ENCODE measurements at places on chromosomes 16 and 17.
A peak's percentile ranks its signal among the peaks of the same experiment; 100 is the strongest.

DNA sequence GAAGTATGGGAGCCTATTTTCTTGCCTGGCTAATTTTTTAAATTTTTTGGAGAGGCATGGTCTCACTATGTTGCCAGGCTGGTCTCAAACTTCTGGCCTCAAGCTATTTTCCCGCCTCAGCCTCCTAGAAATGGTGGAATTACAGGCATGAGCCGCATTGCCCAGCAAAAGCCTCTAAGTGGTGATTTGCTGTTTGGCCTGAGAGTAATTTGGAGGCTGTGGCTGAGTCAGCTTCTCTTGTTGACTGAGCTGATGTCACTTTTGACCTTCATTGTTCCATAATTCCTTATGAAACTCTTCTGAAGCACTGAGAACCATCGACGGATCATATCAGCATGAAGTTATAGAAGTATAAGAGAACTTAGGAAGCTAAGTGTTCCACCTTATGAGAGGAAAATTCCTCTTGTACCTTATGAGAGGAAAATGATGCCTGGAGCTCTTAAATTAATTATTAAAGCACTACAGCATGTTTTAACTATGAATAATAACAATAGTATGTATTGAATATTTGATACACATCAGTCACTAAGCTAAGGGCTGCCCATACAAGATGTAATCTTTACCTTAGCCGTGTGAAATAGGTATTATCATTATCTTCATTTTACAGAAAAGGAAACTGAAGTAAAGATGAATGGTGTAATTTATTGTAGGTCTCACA lies 220.8 kb upstream of the MON1B start:
- no peak for DNase-seq

DNA sequence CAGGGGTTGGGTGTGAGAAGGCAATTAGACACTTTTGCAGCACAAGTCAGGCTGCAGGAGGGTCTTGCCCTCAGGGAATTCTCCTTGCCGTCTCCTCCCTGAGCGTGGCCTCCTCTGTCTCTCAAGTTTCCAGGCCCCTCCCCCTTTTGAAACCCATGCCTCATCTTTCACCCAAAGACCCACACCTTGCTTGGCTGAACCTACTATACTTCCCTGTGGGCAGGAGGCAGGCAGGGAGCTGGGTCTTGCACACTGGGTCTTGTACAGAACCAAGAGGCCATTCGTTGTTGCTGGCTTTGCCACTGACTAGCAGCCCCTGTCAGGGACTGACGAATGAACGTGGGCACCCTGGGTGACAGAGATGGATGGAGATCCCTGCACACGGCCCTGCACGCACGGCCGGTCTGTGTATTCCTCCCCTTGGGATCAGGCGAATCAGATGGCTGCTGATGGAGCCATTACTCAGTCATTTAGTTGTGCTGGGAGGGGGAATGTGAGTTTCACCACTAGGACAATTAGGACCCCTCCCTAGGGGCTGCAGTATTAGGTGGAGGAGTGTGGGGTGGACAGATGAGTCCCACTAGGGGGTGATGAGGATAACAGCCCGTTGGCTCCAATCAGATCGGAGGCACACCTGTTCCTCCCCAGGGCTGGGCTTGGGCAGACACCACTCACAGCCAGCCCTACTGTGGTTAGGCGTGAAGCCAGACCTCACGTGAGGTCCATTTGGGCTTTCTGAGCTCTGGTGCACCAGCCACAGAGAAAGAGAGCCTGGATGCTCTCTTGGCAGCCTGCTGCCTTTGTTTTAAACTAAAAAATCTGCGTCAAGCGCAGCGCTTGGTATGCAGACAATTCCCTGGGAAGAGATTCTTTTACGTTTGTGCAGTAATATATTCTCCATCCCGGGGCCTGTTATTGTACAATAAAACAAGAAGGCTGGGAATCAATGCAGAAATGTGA lies 167.7 kb upstream of the WSCD1 start:
- no peak for DNase-seq

- no peak for DNase-seq
These were observed 526 bp upstream of the MFSD6L start for GRCh38 chr17:8799570-8800212.

- no peak for DNase-seq
These were observed 16.3 kb downstream of the SCN4A start for GRCh38 chr17:63956296-63956920.

GRCh38 chr17:27631411-27631760 lies 398 bp downstream of the LGALS9 start:
- peak; percentile 31 for DNase-seq

- DNase-seq = no peak
These were observed 2.6 kb upstream of the SLC16A3 start for GRCh38 chr17:82226146-82226808.

DNA sequence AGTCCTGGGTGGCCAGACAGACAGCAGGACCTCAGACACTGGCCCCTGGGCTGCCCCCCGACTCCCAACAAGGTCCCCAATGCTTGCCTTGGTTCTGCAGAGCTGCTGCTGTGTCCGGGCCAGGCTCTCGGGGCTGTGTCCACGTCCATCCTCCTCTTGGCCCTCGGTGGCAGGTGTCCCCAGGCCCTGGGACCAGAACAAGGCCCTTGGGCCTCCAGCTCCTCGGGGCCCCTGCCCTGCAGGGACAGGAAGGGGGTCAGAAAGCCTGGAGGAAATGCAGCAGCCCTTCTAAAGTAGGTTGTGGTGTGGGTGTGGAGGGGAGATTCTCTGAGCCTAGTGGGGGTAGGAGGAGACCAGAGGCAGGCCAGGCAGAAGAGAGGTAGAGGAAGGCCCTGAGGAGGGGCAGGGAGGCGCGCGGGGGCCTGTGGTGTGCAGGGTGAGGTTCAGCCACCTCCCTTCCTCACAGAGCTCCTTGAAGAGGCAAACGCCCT lies 2.5 kb upstream of the AXIN1 start:
- DNase-seq = no peak

- peak; percentile 87 for DNase-seq
These were observed 18.5 kb upstream of the NAGLU start for GRCh38 chr17:42517516-42517915.

GRCh38 chr17:33241390-33241789 lies 51.7 kb downstream of the ASIC2 start:
- DNase-seq = peak; percentile 59

GRCh38 chr17:75459590-75460267 lies 3.3 kb downstream of the TMEM94 start:
- no peak for DNase-seq

GRCh38 chr17:50872710-50873424 lies 6.7 kb upstream of the TOB1 start:
- no peak for DNase-seq

GRCh38 chr16:164827-165538 lies 795 bp upstream of the HBM start:
- DNase-seq = no peak

- DNase-seq = no peak
These were observed 393 bp upstream of the PSMB10 start for GRCh38 chr16:67936880-67937605.

DNA sequence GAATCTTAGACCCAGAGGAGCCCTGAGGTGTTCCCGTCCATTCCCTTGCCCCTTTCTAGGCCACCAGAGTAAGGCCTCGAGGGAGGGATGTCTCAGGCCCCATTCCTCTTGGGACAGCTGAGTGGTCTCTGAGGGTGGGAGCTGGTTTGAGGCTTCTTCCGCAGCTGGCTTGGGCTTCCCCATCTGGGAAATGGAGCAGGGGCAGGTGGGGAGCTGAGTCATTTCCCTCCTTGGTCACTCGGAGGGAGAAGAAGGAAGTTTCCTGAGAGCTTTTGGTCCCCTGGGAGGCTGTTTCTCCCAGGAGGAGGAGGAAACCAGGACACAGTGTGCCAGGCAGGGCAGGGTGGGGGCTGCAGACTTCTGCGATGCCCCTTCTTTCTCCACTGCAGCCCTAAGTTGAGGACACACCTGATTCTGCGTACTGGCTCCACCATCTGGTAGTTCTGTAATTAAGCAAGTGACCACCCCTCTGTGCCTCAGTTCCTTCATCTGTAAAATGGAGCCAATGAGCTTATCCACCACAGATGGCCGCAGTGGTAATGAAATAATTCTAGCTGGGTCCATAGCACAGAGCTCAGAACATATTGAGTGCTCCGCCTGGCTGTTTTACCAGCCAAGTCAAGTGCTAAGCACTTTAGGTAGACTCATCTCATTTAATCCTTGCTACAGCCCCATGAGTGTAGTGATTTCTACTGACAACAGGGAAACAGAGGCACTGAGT lies 1.6 kb upstream of the KCNJ12 start:
- peak; percentile 25 for DNase-seq

GRCh38 chr16:69834807-69835466 lies 72.8 kb downstream of the WWP2 start:
- no peak for DNase-seq

DNA sequence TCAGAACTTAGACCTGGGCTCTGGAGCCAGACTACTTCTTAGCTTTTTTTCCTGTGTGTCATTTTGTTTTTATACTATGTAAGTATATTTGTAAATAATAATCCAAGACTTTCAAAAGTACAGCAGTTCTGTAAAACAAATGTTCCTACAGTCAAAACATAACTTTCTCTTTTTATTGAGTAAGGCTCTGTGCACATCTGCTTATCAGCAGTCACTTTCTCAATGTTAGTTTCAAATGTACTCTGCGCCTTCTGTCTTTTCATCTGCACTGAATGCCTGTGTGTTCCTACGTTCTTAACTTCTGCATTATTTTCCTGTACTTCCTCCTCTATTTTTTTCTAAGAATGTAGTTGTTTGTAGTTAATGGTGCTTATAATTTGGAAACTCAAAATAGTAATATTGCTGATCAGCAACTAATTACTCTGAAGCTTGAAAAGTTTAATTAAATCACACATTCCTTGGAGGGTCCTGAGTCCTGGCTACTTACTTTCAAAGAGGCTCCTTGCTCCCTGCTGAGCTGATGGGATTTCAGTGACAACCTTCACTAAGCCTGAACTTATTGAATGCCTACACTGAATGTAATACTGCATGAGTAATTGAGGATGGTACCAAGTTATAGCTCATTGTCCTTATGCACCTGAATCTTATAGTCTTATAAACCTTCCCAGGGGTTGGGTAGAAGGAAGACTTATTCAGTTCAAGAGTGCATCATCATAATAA lies 329.9 kb downstream of the KCNJ2 start:
- DNase-seq = no peak

DNA sequence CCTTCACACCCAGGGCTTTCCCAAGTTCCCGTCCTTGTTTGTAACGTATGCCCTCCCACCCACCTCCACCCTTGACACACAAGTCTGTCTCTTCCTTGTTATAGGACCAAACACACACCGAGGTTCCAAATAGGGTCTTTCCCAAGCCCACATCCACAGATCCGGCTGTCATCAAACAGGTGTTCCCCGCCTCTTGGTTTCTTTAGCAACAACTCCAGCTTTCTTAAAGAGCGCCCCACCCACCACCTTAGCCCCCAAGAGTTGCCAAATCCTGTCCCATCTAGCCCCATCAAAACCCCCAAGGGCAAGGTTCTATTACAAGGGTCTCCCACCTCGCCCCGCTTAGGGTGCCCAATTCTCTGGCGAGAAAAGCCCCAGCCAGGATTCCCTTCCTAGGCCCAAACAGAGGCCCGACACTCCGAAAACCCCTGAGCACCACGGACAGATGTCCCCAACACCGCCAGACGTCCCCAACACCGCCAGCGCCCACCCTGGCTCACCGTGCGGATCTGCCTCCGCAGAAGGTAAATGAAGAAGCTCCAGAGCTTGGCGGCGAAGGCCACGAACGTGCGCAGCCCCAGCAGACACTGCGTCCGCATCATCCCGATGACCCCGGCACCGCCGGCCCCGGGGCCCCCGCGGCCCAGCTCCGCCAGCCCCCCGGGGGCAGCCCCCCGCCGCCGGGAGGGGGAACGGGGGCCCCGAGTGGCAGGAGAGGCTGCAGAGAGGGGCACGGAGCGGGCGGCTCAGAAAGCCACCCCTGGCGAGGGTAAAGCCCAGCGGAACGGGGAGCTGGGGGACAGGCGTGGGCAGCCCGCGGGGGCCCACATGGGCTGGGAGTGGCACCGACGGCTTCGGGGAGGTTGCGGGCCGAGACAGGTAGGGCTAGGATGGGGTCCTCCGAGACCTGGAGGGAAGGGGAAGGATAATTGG lies 573 bp downstream of the CTDNEP1 start:
- peak; percentile 54 for DNase-seq

GRCh38 chr17:76199469-76199868 lies 40.8 kb downstream of the RNF157 start:
- DNase-seq = no peak

- no peak for DNase-seq
These were observed 125.2 kb upstream of the ZFHX3 start for GRCh38 chr16:73172973-73173709.

DNA sequence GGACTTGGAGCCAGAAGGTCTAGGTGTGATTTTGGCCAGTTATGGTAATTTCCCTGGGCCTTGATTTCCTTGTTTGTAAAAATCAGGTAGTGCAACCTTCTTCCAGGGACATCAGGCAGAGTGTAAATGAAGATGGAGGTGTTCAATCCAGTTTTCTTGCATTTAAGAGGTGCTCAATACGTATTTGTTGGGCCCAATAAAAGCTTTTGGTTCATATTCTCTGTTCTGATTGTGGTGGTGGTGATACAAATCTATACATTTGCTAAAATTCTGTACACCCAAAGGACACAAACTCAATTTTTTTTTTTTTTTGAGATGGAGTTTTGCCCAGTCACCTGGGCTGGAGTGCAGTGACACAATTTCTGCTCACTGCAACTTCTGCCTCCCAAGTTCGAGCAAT lies 6.0 kb downstream of the CD79B start:
- no peak for DNase-seq

DNA sequence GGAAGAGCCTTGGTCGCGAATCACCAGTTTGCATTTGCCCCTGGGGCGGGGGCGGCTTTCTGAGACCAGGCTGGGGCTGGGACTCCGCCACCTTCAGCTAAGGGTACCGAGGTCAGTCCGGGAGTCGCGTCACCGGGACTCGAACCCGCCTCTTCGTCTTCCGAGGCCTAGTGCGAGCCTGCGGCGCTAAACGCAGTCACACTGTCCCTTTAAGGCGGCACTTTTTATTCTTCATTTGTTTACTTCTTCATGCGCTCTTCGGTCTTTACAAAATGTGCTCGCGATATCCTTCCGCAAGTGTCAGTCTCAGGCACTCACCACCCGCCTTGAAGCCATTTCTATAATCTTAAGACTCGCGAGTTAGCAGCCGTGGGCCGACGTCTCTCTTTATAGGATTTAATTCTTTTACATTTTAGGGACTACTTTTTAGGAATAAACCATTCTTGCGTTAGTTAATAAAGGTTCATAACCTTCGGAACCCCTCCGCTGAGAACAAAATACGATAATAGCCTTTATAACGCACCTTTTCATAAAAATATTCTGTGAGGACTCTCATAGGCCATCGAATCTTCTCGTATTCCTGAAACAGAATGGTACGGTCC lies 593 bp upstream of the HEXIM1 start:
- DNase-seq = peak; percentile 92
